ENCODE measurements at places on chromosomes 3 and 15.

GRCh38 chr3:186109897-186110803 is 1.3 kb upstream of the ETV5 start:
- DNase-seq = no peak

GRCh38 chr3:46413951-46414350 is 6.9 kb downstream of the CCRL2 start:
- no peak for DNase-seq

- DNase-seq = no peak
These were observed 83.4 kb upstream of the FGF7 start for GRCh38 chr15:49339656-49340055.

GRCh38 chr15:30992249-30992864 is 929 bp upstream of the MTMR10 start:
- no peak for DNase-seq

DNA sequence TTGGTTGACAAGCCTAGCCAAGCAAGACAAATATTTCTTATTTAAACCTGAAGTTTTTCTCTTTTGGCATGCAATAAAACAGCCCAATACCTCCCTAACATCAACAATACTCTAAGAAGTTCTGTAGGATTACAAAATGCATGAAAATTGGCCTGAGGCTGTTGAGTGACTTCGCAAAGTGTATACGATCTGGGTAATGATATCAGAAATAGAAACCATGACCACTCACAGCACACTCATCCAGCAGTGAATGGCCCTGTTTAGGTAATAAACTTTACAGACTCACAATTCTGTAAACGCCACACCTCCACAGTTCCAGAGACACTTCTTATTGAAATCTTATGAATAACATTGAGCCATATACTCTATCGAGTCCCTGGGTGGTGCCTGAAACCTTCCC is 83.0 kb upstream of the NAALADL2 start:
- DNase-seq = no peak
